ENCODE measurements at places on chromosomes 6 and 20.

DNA sequence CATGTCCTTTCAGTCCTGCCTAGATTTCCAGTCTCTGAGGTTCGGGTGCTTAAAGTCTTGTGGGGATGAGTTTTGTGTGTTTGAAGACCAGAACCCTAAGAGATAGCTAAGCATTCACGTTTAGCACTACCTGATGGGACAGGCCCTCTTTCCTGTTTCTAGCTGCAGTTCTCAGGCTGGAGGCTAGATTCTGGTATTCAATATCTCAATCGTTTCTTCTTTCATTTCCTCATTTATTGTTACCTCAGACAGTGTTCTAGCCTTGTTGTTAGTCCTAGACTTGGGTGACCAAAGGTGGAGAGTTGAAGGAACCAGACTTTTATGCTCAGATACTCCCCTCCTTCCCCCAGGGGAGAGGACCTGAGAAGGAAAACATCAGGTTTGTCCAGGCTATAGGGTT lies 16.8 kb downstream of the CEP250 start:
- DNase-seq: no peak

GRCh38 chr6:82995066-82995465 lies 70.6 kb downstream of the UBE3D start:
- DNase-seq: no peak

DNA sequence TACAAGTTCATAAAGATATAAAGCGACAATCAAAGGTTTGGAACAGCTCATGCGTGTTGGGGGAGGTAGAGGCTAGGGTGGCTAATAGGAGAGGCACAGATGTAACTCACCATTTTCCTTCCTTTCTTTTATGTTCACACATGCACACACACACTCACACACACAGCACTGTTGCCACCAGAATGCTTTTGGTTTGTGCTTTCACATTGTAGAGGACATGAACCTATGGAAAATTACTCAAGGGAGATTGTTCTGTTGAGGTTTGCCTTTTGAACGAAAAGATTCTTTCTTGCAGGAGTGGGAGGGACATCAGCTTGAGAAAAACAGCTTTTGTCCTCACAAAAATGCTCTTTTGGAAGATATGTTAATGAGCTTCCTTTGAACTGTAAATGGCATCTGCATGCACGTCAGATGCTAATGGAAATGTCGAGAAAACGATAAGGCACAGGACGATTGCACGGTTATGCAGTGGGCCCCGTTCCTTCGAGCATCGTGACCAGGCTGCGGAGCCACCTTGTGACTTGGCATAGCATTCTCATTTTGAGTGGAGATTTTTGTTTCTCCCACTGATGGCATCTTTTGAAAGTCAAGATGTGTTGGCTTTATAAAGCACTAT lies 724.1 kb downstream of the KIF16B start:
- DNase-seq: no peak

- no peak for DNase-seq
Measured at GRCh38 chr20:33022289-33022688, 9.2 kb upstream of the BPIFB6 start.

- no peak for DNase-seq
Measured at GRCh38 chr6:157885876-157886275, 62.8 kb downstream of the SNX9 start.

- DNase-seq: no peak
Measured at GRCh38 chr20:48679599-48679998, 148.2 kb downstream of the PREX1 start.

DNA sequence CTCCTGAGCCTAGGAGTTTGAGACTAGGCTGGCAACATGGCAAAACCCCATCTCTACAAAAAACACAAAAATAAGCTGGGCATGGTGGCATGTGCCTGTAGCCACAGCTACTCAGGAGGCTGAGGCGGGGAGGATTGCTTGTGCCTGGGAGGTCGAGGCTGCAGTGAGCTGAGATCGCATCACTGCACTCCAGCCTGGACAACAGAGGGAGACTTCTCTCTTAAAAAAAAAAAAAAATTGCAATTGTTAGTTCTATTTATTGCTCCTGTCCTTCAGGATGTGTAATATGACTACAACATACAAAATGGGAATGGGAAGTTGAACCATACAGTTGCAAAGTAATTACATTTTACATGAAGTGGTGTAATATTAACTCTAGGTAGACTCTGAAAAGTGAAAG lies 8.1 kb upstream of the AARS2 start:
- no peak for DNase-seq

DNA sequence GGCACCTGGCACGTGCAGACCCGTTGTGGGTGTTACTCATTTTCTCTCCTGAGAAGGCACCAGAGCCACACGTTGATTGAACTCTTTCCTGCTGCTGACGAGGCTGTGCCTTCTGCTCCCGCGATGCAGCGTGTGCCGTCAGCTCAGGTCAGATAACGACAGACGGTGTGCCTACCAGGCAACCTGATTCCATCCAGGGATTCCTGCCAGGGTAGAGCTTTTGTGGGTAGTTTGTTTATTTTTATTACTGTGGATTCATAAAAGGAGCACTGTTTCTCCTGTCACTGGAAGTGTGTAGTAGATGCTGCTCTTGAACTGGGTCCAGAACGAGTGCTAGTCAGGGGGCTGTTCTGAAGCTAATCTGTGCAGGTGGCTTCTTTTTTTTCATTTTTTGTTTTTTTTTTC lies 20.7 kb downstream of the PRPF6 start:
- no peak for DNase-seq

GRCh38 chr20:409697-410559 lies 1.8 kb downstream of the RBCK1 start:
- DNase-seq: no peak

DNA sequence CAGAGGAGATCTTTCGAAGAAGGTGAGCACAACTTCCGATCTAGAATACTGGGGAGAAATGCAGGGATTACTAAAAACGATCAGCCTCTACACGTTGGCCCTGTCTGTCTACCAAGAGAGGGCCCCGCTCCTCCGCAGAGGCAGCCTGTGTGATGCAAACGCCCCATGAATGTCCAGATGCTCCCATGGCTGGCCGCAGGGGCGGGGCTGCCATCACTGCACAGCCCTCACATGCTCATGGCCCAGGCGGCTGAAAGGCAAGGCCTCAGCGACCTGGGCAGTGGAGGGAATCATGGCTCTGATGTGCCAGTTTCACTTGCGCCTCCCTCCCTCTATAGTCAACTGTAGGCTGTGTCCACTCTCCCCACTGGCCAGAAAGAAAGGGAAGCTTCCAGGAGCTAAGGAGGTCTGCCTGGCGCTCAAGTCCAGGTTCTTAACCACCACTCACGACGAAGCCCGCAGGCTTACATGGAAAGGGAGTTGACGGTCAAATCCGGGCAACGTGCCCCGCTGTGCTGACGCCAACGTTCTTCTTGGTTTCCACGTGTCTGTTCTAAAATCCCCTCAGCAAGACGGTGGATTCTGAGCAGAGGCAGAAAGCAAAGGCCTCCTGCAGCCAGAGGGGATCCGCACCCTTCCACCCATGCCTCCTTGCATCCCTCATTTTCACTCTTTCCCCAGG lies 14.2 kb downstream of the PXDC1 start:
- no peak for DNase-seq

DNA sequence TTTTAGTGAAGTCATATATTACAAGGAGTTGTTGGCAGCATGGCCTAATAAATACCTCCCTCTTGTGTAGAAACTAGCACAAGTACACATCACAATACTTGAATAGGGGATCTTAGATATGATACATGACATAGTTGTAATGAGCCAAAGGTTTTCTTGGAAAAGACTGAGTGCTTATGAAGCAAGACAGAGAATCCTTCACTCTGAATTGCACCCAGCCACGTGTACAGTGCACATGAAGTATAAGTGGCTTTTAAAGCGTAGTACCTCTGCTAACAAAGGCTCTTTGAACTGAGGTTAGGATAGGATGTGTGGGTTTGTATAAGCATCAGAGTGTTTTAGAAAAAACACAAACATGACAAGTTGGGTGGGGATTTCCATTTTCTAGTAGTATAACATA lies 145.5 kb upstream of the STMND1 start:
- DNase-seq: no peak

DNA sequence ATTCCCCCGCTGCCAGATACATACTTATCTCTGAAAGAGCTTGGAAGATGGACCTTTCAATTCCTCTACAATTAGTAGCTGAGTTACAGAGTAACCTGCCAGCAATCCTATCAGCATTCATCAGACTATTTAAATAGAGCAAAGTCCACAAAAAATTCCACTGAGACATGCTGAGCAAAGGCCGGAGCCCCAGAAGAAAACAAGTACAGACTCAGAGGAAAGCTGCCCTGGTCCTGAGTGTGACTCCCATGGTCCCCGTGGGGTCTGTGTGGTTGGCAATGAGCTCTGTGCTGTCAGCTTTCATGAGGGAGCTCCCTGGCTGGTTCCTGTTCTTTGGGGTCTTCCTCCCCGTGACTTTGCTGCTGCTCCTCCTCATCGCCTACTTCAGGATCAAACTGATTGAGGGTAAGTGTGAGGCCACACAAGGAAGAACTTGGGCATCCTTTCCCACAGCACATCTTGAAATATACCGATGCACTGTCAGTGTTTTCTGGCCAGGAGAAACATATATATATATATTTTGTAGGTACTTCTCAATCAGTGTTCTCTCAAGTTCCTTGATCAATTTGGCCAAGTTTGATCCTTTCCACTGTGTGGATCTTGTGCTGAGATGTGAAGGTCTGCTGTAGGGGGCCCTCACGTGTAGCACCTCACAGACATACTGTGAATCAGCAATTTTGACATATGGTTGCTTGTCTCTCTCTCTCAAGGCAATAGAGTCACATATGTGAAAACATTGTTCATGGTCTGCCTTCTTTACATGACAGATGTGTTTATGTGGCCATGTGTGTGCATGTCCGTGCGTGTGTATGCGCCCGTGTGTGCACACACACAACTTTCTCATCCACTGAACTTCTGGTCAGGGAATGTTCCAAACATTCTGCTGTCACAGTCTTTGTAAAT lies at the start of gene SMLR1:
SMLR1 (plus strand) TSS at position 160 of the 903 bp plus-strand sequence; CDS start at position 168, 8 bp downstream.
- no peak for DNase-seq

DNA sequence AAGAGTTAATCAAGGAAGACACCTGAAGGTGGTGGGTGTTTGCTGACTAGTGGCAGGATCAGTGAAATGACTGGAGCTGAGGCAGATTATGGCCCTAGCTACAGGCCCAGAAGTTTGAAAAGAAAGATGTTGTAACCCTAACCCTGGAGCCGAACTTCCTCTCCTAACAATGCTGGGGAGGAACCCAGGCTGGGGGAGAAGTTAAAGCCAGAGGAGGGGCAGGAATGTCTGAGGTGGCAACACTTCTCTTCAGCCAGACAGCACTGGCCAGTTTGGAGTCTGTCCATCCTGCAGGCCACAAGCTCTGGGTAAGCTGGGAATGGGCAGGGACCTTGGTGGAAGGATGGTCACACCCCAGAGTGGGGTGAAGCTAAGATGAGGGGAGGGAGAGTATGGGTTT lies at the start of gene LST1:
LST1 (plus strand) TSS at position 270 of the 400 bp plus-strand sequence. CDS start 1,023 bp downstream, outside the sequence.
- no peak for DNase-seq

GRCh38 chr6:13465734-13466133 lies 21.7 kb downstream of the GFOD1 start:
- no peak for DNase-seq

DNA sequence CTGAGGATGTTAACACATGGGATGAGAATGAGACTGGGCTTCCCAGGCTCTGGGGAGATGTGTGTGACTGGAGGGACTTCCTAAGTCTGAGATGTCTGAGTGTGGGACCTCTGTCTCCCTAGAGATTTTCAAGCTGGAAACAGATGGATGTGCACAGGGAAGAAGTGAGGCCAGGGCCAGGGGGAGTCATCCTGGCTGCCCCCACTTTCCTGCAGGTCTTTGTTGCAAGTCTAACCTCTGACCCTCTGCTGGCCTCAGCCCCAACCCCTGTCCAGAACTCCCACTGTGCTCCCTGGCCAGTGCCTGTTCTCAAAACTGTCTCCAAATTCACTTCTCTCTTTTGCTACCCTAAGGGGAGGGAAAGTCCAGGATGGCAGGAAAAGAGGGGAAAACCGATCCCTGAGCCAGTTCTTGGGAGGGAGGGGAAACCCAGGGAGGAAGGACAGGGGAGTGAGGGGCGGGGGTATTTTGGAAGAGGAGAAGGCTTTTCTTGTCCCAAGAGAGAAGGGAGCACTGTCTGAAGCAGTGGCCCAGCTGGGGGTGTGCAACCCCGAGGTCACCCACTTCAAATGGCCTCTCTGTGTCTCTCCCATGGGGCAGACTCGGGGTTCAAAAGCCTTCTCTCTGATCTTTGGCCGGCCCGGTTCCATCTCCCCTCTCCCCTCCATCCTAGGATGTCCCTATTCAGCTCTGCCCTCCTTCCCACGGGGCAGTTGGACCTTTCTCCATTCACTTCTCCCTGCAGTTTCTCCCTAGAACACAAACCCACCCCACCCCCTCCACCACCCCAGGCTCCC lies 3.1 kb downstream of the PPP1R18 start:
- no peak for DNase-seq

- no peak for DNase-seq
Measured at GRCh38 chr20:18431206-18431605, 35.6 kb downstream of the DZANK1 start.

DNA sequence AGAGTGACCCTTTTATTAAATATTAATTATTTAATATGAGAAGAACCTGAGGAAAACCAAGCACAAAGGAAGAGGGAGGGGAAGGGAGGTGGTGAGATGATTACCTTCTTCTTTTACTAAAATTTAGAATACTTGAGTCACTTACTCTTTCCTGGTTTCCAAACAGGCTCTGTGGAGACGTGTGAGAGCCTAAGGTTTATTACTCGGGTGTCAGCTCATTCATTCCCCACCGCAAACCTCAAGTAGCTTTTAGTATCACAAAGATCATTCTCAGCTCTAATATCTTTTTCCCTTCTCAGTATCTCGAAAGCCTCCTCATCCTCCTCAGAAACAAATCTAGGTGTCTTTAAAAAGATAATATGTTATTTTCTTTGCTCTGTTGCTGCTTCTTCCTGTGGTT lies 497.2 kb upstream of the JARID2 start:
- peak; percentile 57 for DNase-seq

- DNase-seq: no peak
Measured at GRCh38 chr6:68638230-68638900, 3.3 kb downstream of the ADGRB3 start.

DNA sequence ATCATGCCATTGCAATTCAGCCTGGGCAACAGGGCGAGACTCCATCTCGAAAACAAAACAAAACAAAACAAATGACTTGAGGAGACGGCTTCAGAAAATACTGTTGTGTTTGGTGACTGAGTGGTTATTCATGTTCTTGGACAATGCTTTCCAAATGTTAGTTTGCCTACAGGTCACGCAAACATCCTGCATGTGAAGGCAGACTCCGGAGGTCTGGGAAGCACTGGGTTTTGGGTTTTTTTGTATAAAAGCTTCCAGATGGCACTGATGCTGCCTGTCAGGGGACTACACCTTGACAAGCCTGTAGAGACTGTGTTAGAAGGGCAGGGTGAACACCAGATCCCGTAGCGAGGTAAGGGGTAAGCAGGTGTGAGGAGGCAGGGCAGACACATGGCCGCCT lies 81.7 kb downstream of the THBS2 start:
- no peak for DNase-seq

GRCh38 chr6:6474170-6474920 lies 114.2 kb upstream of the LY86 start:
- DNase-seq: no peak
